ENCODE measurements at places on chromosomes 4 and X.

DNA sequence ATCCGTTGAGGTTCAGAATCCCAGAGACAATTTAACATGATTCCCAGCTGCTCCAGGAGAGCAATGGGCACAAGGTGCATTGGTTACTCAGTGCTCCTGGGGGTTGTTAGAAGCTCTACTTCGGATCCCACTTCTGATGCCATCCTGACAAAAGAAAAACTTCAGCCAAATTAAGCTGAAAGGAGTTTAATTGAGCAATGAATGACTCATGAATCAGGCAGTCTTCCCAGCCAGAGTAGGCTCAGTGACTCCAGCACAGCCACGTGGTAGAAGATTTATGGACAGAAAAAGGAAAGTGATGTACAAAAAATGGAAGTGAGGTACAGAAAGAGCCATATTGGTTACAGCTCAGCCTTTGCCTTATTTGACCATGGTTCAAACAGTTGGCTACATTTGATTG lies 95.7 kb downstream of the PWWP3B start:
- no peak for DNase-seq

DNA sequence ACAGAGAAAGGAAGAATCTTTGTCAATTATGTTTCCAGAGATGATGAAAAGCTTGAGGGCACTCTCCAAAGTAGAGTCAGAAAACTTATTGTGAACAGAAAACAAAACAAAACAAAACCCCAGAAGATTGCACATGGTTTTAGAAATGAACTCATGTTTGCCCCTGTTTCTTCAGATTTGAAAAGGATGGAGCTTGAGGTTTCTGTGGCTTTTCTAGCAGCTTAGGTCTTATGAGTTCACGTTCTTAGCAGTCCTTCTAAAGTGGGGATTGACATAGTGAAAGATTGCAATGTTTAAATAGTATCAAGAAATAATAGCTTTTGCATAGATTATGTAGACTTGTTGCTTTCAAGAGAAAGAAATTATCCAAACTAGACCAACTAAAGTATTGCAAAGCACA lies 421.8 kb downstream of the GBA3 start:
- DNase-seq = no peak

GRCh38 chr4:37054531-37055077 lies 189.9 kb upstream of the NWD2 start:
- DNase-seq = no peak

DNA sequence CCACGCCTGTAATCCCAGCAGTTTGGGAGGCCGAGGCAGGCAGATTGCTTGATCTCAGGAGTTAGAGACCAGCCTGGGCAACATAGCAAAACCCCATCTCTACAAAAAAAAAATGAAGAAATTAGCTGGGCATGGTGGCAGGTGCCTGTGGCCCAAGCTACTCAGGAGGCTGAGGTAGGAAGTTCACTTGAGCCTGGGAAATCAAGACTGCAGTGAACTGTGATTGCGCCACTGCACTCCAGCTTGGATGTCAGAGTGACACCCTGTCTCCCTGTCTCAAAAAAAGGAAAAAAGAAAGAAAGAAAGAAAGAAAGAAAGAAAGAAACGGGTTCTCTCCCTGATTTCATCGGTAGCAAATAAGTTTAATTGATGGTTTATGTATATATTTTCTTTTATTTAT lies 64.6 kb upstream of the ESX1 start:
- DNase-seq = no peak

- DNase-seq = no peak
Observed at GRCh38 chr4:146437778-146438177, 84.0 kb downstream of the SLC10A7 start.

- DNase-seq = no peak
Observed at GRCh38 chrX:132821974-132822633, 136.3 kb downstream of the HS6ST2 start.

DNA sequence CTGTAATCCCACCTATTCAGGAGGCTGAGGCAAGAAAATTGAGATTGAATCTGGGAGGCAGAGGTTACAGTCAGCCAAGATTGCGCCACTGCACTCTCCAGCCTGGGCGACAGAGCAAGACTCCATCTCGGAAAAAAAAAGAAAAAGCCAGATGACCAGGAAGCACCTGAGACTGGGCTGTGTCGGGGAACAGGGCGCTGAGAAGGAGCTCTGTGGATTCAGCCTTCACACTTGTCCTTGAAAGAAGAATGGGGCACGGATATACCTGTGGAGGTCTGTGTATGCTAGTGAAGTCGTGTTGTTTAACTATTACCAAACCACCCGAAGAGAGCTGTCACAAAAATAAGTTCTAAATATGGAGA lies 39.3 kb upstream of the TADA2B start:
- DNase-seq = no peak

DNA sequence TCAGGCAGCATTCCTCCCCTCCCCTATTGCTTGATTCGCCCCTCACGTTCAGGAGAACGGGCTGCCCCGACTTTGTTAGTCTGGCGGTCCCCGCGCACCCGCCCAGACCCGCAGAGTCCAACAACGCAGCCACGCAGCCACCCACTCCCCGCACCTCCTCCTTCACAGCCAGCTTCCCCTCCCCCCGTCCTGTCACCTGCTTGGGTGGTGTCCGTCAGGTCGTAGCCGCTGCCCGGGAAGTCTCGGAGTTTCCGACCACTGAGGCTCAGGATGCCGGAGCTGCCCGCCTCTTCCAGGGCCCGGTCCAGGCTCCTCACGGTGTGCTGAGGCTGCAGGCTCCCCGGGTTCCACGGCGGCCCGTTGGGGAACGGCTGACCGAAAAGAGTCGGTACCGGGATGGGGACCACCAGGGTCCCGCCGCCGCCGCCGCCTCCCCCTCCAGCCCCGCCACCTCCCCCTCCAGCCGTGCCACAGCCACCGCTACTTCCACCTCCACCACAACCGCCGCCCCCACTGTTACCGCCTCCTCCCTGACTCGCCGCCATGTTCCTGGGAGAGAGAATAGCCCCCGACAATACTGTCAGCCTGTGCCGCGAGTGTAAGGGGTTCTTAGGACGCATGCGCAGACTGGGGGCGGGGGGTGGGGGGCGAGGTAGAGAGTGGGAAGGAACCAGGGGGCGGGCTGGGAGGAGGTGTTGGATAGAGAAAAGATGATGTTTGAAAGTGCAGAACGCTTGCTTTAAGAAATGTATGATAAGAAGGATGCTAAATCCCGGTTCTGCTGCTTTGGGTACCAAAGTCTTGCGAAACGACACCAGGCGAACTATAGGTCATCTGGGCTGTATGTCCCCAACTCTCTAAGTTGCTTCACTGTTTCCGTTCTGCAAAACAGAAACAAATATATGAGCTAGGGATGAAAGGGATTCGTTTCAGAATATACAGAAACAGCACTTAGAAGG lies at the start of gene LRCH2:
TSS of gene LRCH2 (minus strand) at position 600 of the 959 bp plus-strand sequence. CDS start at position 545, 55 bp downstream.
- DNase-seq = no peak

DNA sequence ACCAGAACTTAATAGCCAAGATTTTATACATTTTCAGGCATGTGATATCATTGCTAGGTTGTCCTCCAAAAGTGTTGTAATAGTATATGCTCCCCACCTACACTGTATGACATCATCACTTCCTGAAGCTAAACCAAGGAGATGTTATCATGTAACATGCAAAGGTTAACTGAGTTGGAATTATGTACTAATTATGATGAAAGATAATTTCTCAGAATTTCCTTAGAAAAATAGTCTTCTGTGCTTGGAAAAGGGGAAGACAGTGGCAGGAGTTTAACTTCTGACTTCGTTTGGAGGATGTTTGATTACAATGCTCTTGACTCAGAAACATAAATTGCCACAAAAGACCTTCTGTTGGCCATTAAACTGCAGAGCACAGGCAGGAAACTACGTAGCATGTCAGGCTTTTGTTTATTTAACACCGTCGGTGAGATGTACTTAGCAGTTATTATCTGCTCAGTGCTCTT lies 83.6 kb upstream of the GUCY1A1 start:
- DNase-seq = no peak

DNA sequence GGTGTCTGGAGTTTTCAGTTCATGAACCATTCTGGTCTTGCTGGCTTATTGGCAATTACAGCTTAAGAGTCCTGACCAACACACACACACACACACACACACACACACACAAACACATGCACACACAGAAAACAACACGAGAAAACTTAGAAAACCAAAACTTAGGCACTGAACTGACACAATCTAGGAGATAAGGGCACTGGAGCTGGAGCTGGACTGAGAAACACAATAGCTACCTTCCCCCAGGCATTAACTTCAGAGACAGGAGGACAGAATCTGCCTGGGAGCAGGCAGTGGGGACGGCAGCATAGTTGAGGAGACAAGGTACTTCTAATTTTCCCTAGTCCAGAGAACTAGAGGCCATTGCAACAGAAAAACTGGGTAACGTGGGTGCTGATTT lies 62.3 kb downstream of the LNX1 start:
- no peak for DNase-seq

GRCh38 chrX:2701600-2701999 lies 10.5 kb downstream of the CD99 start:
- no peak for DNase-seq

DNA sequence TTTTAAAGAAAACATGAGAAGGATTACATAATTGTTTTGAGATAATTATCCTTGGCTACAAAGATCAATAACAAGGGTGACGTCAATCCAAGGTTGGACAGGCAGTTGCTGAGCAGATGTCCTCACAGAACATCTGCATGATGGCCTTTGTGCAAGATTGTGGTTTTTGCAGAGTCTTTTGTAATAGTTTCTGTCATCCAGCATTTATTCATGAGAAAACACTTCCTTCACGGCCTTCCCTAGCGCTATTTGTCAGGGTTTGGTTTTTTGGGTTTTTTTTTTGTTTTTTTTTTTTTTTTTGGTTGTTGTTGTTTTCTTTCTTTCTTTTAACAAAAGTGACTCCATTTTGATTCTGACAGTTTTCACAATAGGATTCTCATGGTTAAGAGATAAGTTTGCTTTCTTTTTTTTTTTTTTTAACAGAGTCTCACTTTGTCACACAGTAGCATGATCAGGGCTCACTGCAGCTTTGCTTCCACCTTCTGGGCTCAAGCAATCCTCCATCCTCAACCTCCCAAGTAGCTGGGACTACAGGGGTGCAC lies 31.5 kb upstream of the ELF2 start:
- no peak for DNase-seq

DNA sequence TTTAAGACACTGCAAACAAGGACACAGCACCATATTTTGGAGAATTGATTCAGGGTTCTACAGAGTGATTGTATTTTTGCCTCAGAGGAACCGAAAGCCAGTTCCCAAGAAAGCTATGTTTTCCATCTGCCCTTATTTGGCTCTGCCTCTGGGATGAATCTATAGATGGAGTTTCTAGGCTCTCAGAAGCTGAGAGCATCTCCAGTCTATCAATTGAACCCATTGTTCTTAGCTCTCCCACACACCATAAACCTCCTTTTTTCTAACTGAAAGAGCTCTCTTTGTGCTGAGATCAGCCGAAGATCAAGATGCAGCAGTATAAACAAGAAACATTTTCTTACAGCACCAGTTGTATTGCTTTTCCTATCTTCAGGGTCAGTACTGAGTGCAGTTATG lies 16.9 kb downstream of the PLP1 start:
- no peak for DNase-seq

DNA sequence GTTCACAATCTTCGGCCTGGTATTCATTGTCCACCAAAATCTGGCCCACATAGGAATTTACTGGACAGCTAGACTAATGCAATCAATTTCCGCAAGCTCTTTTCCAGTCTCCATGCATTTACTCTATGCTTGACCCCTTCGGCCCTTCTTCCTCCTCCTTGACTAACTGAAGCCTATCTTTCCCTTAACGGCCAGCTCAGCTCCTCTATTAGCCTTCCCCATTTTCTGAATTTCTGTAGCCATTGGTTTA lies 1.2 kb upstream of the PHKA2 start:
- no peak for DNase-seq

- DNase-seq = peak; percentile 11
Observed at GRCh38 chrX:69158166-69158980, 6.9 kb downstream of the PJA1 start.

DNA sequence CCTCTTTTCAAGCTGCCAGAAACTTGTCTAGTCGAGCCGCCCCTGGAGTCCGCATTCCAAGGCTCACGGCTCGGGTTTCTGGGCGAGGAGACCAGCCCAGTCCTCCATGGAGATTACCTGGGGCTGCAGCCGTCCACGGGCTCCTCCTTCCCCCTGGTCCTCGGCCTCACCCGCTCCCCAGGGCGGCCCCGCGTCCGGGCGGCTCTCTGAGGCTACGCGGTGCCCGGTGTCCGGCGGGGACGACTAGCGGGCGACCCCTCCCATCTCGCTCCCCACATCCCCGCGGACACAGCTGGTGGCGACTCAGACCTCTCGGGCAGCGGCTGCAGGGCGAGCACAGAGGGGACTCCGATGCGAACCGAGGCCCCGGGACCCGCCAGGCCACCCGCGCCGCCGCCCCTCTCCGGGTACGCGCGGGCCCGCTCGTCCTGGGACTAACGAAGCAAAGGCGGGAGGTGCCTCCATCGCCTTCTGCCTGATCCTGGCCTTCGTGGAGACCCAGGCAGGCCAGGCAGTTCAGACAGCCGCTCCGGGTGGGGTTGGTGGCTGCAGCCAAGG lies 159.4 kb downstream of the TRAM1L1 start:
- DNase-seq = no peak

GRCh38 chrX:6384371-6384770 lies 150.5 kb downstream of the VCX3A start:
- no peak for DNase-seq

DNA sequence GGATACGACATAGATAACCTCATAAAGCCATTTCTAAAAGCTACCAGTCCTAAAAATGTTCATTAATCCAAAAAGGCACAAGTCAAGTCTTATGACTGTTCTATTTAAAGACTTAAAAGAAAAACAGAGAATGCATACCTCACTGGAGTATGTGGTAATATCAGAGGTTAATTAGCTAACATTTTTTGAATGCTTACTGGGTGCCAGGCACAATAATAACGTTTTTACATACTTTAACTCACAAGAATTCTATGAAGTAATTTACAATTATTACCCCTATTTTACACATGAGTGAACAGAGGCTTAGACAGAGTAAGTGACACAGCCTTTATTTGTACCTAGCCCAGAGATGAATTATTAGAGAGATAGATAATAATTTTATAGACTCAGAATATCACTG lies 207.5 kb downstream of the PDGFC start:
- DNase-seq = no peak

- no peak for DNase-seq
Observed at GRCh38 chr4:32884198-32884597, 2164.0 kb downstream of the PCDH7 start.

GRCh38 chrX:17459008-17459611 lies 84.1 kb downstream of the NHS start:
- DNase-seq = no peak

DNA sequence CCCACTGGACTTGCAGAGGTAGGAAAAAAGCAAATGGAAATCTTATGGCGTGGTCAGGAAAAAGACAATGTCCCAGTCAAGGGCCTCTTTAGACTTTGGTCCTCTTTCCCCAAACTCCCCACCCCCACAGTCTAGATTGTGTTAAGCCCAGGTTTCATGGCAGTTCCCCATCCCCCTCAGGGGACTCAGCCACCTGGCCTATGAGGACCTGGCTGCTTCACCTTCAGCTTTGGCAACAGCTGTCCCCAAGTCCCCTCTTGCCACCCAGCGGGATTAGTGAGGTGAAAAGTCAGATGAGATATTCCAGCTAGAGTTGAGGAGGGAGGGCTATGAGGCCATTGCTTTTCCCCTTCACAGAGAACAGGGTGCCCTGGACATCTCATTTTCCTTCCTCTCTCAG lies 457 bp downstream of the RIPPLY1 start:
- no peak for DNase-seq

- no peak for DNase-seq
Observed at GRCh38 chr4:139279760-139280620, at the start of gene MGARP. Gene MGARP (minus strand): TSS chr4:139280225. CDS start chr4:139280158, 67 bp downstream.
